Activated CD8-positive, alpha-beta T cell treated with anti-CD3 and anti-CD28 coated beads for 36 hours (primary cell): ENCODE measurements at places on chromosomes 13 and 19.

GRCh38 chr19:10797541-10798256 lies 38.3 kb downstream of the TMED1 start:
- peak overlapping the region; percentile 96 for H3K27ac ChIP-seq
- peak; percentile 99 for DNase-seq
- no peaks in the 10 kb centered on the region for H3K27me3 ChIP-seq
- H3K4me1 ChIP-seq: peaks cover 32% of the 10 kb centered on the region

- no peak overlapping the region for H3K27ac ChIP-seq
- H3K27me3 ChIP-seq: peaks cover 6% of the 10 kb centered on the region
- no peak overlapping the region for H3K4me3 ChIP-seq
- no peak for DNase-seq
These were observed 10.6 kb downstream of the KLF2 start for GRCh38 chr19:16335226-16335625.

DNA sequence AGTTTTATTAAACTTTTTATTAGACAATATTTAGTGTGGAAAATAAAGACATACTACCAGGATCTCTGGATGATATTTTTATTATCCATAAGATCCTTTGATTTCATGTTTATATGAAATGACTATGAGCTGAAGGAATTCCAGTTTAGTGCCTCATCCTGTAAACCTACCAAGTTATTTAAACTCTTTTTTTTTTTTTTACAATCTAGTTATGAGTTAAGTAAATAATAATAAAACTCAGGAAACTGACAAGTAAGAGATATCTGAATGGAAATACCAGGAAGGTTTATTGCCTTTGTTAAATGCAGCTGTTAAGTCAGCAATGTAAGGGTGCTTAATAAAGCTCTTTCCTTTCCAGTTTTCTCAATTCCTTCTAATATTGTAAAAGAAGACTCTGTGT lies 53.9 kb downstream of the RXFP2 start:
- H3K4me1 ChIP-seq: no peaks in the 10 kb centered on the region
- no peak for DNase-seq

- H3K4me1 ChIP-seq: peaks cover 21% of the 10 kb centered on the region
- no peak for DNase-seq
- H3K36me3 ChIP-seq: no peaks in the 10 kb centered on the region
- H3K27ac ChIP-seq: no peak overlapping the region
These were observed 34.6 kb downstream of the COL4A2 start for GRCh38 chr13:110341445-110342244.

- H3K4me3 ChIP-seq: peak overlapping the region; percentile 85
- H3K4me1 ChIP-seq: peaks cover 39% of the 10 kb centered on the region
- peaks cover 42% of the 10 kb centered on the region for H3K36me3 ChIP-seq
- peak overlapping the region; percentile 90 for H3K27ac ChIP-seq
- DNase-seq: peak; percentile 83
These were observed 11.3 kb downstream of the PEAK3 start for GRCh38 chr19:2270423-2271233.

DNA sequence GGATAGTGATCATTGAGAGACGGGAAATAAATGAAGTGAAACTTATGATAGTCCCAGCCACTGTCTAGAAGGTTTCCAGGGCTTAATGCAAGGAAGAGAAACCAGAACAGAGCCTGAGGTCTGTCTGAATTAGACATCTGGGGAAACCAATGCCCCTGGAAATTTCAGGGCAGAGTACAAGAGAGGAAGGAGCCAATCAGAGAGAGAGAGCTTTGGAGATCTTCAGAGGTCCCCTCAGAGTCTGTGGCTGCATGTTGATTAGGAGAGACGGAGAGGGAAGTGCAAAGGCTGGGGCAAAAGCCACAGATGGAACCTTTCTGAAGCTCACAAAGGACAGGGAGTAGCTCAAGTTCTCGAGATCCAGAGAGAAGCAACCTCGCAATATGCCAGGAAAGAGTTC lies 378.0 kb downstream of the DNAJC15 start:
- no peak for DNase-seq
- H3K4me3 ChIP-seq: no peak overlapping the region
- H3K27ac ChIP-seq: no peak overlapping the region

GRCh38 chr19:38831142-38831605 lies 420 bp downstream of the ECH1 start:
- DNase-seq: peak; percentile 63
- H3K4me3 ChIP-seq: peak overlapping the region; percentile 88
- H3K4me1 ChIP-seq: peaks cover 24% of the 10 kb centered on the region
